T-cell (primary cell): ENCODE measurements at places on chromosomes 16 and 17. TPM values are rescaled to one million over a fixed set of nuclear protein-coding genes. Genes with fewer than 3 reads are reported as not detected.

GRCh38 chr17:1038459-1039122, 41.7 kb downstream of the TIMM22 start:
- no peak overlapping the region for H3K27ac ChIP-seq
- peaks cover 4% of the 10 kb centered on the region for H3K4me1 ChIP-seq
- H3K4me3 ChIP-seq: no peak overlapping the region
- no peaks in the 10 kb centered on the region for H3K36me3 ChIP-seq
- H3K27me3 ChIP-seq: no peaks in the 10 kb centered on the region

GRCh38 chr16:6853565-6853964, 479.1 kb upstream of the RBFOX1 start:
- H3K27me3 ChIP-seq: no peaks in the 10 kb centered on the region
- no peaks in the 10 kb centered on the region for H3K4me1 ChIP-seq
- DNase-seq: no peak
- H3K27ac ChIP-seq: no peak overlapping the region
- H3K4me3 ChIP-seq: no peak overlapping the region
- no peaks in the 10 kb centered on the region for H3K36me3 ChIP-seq

GRCh38 chr16:81385031-81385756, 59.4 kb upstream of the CMIP start:
- no peak overlapping the region for H3K4me3 ChIP-seq
- H3K36me3 ChIP-seq: no peaks in the 10 kb centered on the region
- H3K27me3 ChIP-seq: no peaks in the 10 kb centered on the region
- DNase-seq: no peak
- H3K27ac ChIP-seq: no peak overlapping the region
- H3K4me1 ChIP-seq: no peaks in the 10 kb centered on the region

The CHST4 gene
- 0.23 TPM for total RNA-seq

The ZNF597 gene
- total RNA-seq: 4.3 TPM

The TMEM235 gene
- total RNA-seq: not detected

DNA sequence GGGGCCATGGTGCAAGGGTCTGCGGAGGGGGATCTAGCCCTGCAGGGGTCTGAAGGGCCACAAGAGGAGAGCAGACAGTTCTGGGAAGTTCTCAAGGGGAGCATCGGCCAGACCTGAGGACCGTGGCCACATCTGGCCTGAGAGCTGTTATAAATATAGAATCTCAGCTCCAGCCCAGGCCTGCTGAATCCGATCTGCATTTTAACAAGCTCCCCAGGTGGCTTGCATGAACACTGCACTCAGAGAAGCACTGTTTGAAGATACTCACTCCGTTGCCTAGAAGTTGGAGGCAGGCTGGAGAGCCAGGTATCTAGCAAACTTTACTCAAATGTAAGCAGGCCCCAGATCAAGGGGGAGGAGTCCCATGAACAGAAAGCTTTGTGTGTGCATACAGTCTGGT, 61.3 kb downstream of the NKD1 start:
- no peak overlapping the region for H3K27ac ChIP-seq
- H3K36me3 ChIP-seq: no peaks in the 10 kb centered on the region
- H3K4me1 ChIP-seq: peaks cover 2% of the 10 kb centered on the region

GRCh38 chr17:28896884-28897768, at the start of gene FLOT2:
TSS of gene FLOT2 (minus strand) at chr17:28897733. CDS start at chr17:28897574, 159 bp downstream.
- H3K4me3 ChIP-seq: peak within 1 kb of the TSS; percentile 93
- peak within 1 kb of the TSS; percentile 71 for H3K27ac ChIP-seq
- peaks cover 10% of the 10 kb centered on the region for H3K36me3 ChIP-seq
- peaks cover 24% of the 10 kb centered on the region for H3K4me1 ChIP-seq
- no peaks in the 10 kb centered on the region for H3K27me3 ChIP-seq

The CSH1 gene
- total RNA-seq: not detected

- H3K27ac ChIP-seq: no peak overlapping the region
- no peak for DNase-seq
- H3K4me1 ChIP-seq: no peaks in the 10 kb centered on the region
- H3K36me3 ChIP-seq: no peaks in the 10 kb centered on the region
- no peaks in the 10 kb centered on the region for H3K27me3 ChIP-seq
- H3K4me3 ChIP-seq: no peak overlapping the region
Observed at GRCh38 chr17:39062846-39063680, 88.4 kb downstream of the PLXDC1 start.

The TM4SF5 gene
- not detected for total RNA-seq

The FLYWCH2 gene
- total RNA-seq: 31.4 TPM

GRCh38 chr17:48314716-48315115, 115.3 kb downstream of the SKAP1 start:
- H3K27ac ChIP-seq: no peak overlapping the region
- H3K4me3 ChIP-seq: no peak overlapping the region
- no peaks in the 10 kb centered on the region for H3K4me1 ChIP-seq
- H3K36me3 ChIP-seq: no peaks in the 10 kb centered on the region
- no peaks in the 10 kb centered on the region for H3K27me3 ChIP-seq

The NOL3 gene
- 5.2 TPM for total RNA-seq

GRCh38 chr16:88560714-88561484, 9.3 kb upstream of the ZC3H18 start:
- H3K27me3 ChIP-seq: peaks cover 54% of the 10 kb centered on the region
- H3K27ac ChIP-seq: no peak overlapping the region
- peaks cover 15% of the 10 kb centered on the region for H3K4me1 ChIP-seq
- H3K36me3 ChIP-seq: no peaks in the 10 kb centered on the region
- no peak overlapping the region for H3K4me3 ChIP-seq
- no peak for DNase-seq

The ABCA9 gene
- total RNA-seq: not detected

GRCh38 chr16:50699326-50700159, 6.1 kb downstream of the NOD2 start:
- no peaks in the 10 kb centered on the region for H3K27me3 ChIP-seq
- H3K27ac ChIP-seq: peak overlapping the region; percentile 69
- no peak overlapping the region for H3K4me3 ChIP-seq
- no peak for DNase-seq
- H3K4me1 ChIP-seq: peaks cover 5% of the 10 kb centered on the region
- no peaks in the 10 kb centered on the region for H3K36me3 ChIP-seq
